ENCODE measurements at places on chromosomes 2 and 18.

DNA sequence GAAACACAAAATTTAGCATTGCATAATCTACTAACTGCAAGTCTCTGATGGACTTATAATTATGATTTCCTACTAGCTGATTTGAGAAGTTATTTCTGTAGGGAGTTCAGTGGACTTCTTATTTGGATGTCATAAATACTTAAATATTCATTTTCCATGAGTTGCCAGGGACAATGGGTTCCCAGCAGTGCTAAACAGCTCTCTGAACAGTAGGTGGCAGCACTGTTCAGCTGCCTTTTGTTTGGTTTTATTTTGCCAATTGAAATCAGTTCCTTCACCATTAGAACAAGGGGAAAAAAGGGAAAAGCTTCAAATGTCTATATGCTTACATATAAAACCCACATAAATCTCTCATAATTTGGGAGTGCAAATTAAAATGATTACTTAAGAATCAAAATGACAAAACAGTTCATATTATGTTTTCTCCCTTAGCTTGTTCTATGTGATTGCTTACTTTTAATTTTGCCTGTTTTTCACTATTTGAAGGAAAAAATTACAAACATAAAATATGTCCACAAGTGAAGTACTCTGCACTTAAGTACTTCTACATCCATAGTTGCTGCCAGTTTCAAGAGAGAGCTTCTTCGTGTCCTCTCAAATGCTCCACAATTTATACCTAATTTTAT, 898.9 kb downstream of the CPS1 start:
- peak; percentile 51 for DNase-seq

- peak; percentile 79 for DNase-seq
Observed at GRCh38 chr2:170815746-170816503, 762 bp upstream of the GAD1 start.

GRCh38 chr2:122535960-122536505, 780.6 kb downstream of the TSN start:
- no peak for DNase-seq

- no peak for DNase-seq
Observed at GRCh38 chr2:26778507-26778906, 7.3 kb upstream of the CENPA start.

GRCh38 chr18:25726298-25726697, 364.1 kb downstream of the SS18 start:
- no peak for DNase-seq

DNA sequence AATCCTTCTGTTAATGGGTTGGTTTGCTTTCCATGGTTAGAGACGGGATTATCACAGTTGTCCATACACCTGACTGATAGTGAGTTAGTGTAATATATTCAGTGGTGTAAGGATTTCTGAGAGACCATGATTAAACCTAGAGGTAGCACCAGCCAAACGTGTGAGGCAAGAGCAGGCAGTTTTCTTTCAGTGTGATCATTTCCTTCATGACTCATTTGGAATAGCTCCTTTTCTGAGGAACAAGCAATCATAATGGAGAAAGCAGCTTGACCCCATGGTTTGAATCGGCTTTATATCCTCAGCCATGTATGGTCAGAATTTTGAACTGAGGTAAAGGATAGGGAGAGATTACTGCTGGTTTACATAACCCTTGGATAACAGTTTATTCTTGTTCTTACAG, 2.9 kb downstream of the MXD1 start:
- DNase-seq = no peak

DNA sequence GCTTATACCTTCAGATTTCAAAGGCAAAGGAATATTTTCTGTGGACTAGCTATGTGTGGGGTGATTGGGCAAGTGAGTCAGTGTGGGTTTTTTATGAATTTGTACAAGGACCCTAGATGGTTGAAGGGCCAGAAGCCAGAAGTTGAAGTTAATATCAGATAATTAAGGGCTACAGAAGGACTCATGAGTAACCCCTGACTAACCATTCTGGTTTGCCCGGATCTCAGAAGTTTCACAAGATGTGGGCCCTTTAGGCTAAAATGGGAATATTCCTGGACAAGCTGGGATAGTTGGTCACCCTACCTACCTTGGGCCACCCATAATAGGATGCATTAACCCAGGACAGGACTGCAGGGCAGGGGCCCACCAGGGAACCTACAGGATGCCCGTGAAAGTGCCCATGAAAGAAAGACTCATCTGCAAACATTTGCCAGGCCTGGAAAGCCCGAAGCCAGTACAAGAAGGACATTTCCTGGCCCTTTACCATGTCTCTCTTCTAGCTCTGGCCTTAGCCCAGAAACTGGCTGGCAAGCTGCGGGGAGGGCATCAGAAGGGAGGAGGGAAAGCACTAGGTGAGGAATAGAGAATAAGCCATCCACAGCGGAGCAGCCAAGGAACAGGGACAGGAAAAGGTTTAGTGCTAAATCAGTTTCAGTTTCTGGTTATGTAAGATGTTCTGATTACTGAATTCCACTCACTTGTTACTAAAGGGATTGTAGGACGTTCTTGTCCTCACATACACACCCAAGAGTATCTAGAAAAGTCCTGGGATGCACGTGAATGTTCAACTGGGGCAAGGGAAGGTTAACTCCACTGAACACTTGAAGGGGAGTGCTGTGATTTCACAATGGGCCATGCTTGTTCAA, 33.6 kb downstream of the GCG start:
- DNase-seq = no peak

DNA sequence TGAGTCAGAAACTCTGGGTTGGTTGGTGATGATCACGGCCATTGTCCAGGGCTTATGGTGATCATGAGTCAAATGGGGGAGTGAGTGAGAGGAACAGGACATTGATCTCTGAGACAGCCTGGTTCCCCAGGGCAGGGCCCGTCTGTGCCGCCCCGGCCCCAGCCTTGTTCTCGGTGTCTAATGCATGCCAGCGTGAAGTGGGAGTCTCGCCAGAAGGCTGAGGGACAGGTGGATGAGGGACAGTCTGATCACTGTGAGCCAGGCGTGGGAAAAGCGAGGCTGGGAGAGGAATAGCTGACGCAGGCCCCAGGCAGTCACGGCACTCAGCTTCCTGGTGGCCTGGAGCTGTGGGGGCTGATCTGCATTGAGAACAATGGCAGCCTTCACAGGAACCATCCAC, 208.3 kb upstream of the HDAC4 start:
- no peak for DNase-seq

GRCh38 chr2:62934517-62934916, 116.1 kb upstream of the OTX1 start:
- no peak for DNase-seq

GRCh38 chr18:5909125-5909524, 13.8 kb upstream of the TMEM200C start:
- no peak for DNase-seq

DNA sequence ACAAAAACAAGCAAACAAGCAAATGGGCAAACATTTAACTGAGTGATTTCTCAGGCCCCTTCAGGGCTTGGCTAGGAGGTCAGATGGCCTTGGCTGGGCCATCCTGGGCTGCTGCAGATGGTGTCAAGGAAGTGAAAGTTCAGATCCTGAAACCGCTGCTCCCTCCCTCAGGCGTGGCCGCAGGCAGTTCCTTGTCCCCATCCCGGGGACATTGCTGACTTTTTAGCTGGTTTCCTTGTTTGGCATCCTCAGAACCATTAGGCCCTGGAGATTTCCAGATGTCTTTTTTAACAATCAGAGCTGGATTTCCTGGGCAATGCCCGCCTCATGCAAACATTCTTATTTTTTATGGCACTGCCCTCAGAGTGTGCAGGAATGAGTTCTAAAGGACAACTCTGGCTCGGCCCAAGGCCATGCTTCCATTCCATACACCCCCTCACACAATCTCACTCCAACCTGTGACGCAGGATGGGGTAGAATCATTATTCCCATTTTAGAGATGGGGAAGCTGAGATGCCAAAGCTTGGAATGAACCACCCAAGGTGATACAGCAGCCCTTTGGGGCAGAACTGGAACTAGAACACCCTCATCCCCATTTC, 86.1 kb upstream of the ZCCHC2 start:
- DNase-seq = no peak

GRCh38 chr2:7977981-7978380, 703.9 kb upstream of the ID2 start:
- no peak for DNase-seq

- DNase-seq = no peak
Observed at GRCh38 chr2:156852681-156853080, 404.8 kb upstream of the GALNT5 start.

DNA sequence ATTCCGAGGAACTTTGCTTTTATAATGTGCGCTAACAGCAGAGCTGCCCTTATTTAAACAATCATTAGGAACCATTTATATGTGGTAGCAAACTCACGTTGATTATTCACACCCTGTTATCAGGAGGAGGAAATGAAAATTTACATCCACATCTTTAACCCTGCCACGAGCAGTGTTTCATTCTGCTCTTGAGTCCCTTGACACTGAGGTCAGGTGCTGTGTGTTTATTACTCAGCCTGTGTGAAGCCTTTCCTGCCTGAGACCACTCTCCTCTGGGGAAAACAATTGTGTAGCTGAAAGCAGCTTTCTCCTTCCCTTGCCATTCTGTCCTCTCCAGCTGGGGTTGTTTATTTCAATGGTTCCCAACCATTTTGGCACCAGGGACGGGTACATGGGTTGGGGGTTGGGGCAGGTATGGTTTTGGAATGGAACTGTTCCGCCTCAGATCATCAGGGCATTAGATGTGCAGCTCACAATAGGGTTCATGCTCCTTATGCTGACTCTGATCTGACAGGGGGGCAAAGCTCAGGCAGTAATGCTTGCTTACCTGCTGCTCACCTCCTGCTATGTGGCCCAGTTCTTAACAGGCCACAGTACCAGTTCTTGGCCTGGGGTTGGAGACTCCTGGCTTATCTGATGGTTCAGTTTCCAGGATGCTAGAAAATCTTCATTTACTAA, 651.1 kb downstream of the TDRD15 start:
- DNase-seq = no peak

DNA sequence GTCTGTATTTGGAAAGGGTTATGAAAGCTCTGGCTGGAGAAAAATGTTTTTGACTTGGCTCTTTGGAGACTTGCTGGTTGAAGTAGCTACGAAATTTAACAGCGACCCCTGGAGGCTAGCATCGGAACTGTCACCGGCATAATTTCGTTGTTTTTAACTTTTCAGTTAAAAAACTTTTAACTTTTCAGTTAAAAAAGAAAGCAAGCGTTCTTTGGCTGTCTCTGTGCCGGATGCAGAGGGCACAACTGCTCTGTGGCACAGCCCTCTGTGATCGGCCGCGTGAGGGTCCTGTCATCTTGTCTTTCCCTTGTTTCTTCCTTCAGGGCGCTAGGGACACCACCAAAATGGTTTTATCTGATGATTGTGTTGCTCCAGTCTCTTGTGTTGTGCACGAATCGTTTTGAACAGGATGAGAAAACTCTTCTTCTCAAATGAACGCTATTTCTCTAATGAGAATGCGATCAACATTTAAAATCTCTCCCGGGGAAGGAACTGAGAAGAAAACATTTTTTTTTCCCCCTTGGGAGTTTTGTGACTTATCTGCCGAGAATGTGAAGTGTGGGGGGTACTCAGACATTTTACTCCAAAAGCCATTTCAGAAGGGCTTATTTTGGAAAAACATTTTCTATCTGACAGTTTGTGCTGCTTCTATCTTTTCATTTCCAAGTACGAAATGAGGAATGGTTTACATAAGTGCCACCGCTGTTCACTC, 57.1 kb downstream of the ADCYAP1 start:
- peak; percentile 62 for DNase-seq

DNA sequence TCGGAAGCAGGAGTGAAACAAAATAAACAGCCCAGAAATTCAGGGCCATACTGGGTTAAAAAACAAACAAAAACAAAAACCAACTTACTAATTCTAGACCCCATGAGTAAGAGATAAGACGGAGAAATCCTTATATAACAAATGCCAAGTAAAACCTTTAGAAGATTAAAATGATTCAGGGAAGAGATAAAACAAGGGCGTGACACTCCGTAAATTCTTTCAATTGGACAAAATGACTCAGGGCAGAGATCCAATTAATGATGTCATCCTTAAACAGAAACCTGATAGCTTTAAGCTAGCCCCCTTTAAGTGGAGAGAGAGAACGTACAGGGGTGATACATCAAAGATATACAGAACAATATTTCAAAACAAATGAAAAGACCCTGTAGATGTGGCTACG, 317.4 kb downstream of the NBAS start:
- DNase-seq = no peak

- DNase-seq = no peak
Observed at GRCh38 chr18:40531051-40531450, 1424.0 kb upstream of the PIK3C3 start.

DNA sequence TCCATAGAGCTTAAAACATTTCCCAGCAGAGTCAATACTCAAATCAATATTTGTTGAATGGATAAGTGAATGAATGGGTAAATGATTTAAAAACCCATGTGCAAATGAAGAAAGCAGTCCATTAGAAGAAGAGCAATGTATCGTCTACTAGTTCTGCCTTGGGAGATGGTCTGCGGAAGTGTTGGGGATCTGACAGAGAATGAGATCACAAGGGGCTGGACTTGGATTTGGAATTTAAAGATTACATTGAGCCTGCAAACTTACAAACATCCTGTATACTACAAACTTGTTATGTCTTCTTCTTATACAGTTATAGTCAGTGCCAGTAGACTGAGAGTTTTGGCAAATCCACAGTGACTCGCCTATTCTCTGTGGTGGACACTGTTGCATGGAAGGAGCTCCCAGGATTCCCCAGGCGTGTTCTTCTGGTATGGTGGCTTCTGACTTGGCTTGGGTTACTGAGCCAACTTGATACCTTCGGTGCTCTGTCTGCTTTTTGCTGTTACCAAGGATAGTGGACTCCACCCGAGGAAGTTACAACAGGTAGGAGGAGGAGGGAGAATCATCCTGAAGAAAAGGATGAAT, 163.3 kb upstream of the SERPINE2 start:
- DNase-seq = no peak

GRCh38 chr2:10793816-10794215, 18.8 kb downstream of the PDIA6 start:
- no peak for DNase-seq

- DNase-seq = no peak
Observed at GRCh38 chr2:120456867-120457266, 110.9 kb downstream of the INHBB start.

GRCh38 chr2:829047-829446, 121.6 kb upstream of the SNTG2 start:
- DNase-seq = no peak

- DNase-seq = no peak
Observed at GRCh38 chr2:26349690-26350089, 3.1 kb upstream of the ADGRF3 start.
